ENCODE measurements at places on chromosomes 7 and 10.

DNA sequence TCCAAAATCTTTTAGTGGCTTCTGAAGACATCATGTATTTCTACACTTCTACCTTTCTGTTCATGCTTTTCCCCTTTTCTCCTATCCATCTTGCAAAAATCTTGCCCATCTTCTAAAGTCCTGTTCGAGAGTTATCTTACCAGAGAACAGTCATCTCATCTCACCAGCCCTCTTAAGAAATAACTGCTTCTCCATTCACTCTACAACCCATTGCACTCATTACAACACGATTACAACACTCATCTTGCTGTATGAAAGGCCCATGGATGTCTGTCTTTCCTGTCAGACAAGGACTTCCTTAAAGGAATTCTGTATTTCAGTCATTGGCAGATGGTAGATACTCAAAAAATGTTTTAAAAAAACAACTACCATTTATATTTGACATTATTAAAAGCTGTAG is 30.8 kb downstream of the ZNF438 start:
- DNase-seq, result no peak

DNA sequence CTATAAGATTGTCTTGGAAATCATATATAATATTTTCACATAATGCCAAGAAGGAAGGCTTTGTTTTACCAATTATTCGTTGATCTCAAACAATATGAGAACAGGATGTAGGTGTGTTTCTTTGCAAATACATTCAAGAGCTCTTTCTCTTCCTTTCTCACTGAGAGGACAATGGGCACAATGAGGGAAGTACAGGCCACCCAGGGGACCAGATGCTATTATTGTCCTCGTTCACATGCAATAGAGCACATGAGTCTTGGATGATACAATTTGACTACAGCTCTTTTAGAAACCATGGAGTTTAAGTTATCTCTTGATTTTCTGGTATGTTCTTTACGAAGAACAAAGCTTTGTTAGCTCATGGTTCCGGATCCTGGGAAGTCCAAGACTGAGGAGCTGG is 323.7 kb upstream of the KLF6 start:
- DNase-seq, result no peak

- DNase-seq, result no peak
Observed at GRCh38 chr10:77380191-77380590, 257.4 kb downstream of the KCNMA1 start.

- DNase-seq, result no peak
Observed at GRCh38 chr7:22948770-22949169, 65.2 kb downstream of the HYCC1 start.

DNA sequence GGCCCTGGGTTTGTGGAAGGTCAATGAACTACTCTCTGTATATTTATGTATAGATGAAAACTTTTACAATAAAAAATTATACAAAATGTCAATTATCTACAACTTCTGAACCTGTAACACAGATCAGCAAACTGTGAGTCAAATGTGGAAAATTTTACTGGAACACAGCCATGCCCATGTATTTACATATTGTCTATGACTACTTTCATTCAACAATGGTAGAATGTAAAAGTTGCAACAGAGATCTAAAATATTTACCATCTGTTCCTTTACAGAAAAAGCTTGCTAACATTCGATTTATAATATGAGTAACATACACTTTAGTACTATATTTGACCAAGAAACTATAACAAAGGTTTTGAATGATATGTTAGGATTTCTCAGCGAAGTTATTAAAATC is 481.6 kb downstream of the PARD3 start:
- DNase-seq, result no peak

GRCh38 chr10:110357252-110357780 is 52.6 kb upstream of the SMNDC1 start:
- DNase-seq, result no peak

DNA sequence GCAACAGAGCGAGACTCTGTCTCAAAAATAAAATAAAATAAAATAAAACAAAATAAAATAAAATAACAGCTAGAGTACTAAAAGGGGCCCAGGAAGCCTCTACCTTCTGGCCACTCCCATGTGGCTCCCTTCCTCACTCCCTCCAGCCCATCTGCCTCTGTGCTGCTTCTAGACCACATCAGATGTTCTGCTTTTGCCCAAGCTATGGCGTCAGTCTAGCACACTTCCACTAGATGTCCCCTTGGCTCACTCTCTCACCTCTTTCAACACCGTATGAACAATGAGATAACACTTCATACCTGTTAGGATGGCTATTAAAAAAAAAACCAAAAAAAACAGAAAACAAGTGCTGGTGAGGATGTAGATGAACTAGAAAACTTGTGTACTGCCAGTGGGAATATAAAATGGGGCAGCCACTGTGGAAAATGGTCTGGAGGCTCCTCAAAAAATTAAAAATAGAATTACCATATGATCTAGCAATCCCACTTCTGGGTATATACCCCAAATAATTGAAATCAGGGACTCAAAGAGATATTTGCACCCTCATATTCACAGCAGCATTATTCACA is 132.3 kb downstream of the ARHGAP22 start:
- DNase-seq, result no peak

GRCh38 chr10:96863922-96864543 is 31.9 kb downstream of the LCOR start:
- peak; percentile 19 for DNase-seq

DNA sequence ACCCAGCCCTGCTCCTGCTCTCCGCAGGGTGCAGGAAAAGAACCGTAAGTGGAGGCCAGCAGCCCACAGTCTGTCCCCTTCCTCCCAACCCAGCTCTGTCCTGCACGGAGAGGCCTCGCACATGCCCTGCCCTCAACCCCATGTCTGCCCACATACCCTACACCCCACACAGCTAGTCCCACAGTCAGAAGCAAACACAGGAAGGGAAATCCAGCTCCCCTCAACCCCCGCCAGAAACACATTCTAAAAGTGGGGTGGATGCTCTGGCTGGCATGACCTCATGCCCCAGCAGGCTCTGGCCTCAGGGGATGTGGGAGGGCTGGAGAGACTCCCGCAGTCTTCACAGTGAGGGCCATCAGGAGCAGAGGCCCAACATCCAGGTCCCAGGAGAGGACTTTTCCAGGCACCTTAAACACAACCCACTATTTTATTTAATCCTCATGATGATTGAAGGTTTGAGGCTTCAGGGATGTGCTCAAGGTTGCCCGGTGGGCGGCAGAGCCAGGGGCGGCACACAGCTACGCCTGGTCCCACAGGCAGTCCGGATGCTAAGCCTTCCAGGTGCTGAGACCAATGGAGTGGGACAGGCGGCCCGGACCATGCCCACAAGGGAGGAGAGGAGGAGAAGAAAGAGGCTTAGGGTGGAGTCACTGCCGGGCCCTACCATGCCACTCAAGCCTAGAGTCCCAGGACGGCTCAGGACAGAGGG is 29.9 kb downstream of the CALML5 start:
- DNase-seq, result no peak

- peak; percentile 67 for DNase-seq
Observed at GRCh38 chr10:132232023-132232951, 45.5 kb downstream of the DPYSL4 start.

DNA sequence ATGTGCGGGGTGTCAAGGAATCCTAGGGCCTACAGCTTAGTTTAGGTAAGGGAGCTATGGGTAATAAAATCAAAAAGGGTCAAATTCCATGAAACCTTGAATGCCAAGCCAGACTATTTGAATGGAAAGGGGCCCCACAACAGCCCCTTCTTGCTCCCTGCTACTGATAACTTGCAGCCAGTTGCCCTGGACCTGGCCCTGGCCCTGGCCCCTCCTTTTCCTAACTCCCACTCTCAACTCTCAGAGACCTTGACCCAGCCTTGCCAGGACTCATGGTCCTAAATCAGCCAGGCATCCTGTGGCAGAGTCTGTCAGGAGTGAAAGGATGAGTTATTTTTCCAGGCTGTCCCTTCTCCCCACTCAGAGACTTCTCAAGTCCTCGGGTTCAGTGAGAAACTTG is 5.9 kb downstream of the KCNIP2 start:
- DNase-seq, result no peak

DNA sequence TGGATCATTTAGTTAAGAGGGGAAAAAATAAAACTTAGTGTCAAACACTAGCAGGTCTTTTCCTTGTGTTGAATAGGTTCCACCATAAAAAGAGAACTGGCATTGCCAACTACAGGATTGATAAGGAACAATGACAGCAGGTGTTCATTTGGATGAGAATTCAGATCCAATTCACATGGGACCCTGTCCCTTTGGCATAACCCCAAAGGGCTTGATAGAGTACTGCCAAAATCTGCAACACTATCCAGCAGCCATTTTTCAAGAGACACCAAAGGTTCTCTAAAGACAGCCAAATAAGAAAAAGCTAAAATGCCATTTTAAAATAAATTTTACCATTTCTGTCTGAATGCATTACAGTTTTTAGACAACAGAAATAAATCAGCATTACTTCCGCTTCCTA is 422.3 kb downstream of the DGKB start:
- no peak for DNase-seq

GRCh38 chr7:46928719-46929118 is 653.2 kb downstream of the TNS3 start:
- DNase-seq, result no peak

All from NCI-H510A (cell line).